ENCODE measurements at places on chromosomes 12 and 14. TPM values are rescaled to one million over a fixed set of nuclear protein-coding genes. Genes with fewer than 3 reads are reported as not detected.

GRCh38 chr14:75318353-75318752 lies 39.7 kb downstream of the FOS start:
- H3K4me1 ChIP-seq = no peaks in the 10 kb centered on the region
- no peak overlapping the region for H3K27ac ChIP-seq
- no peaks in the 10 kb centered on the region for H3K36me3 ChIP-seq
- H3K4me3 ChIP-seq = no peak overlapping the region

GRCh38 chr12:93127582-93128331 lies 198.7 kb upstream of the EEA1 start:
- no peaks in the 10 kb centered on the region for H3K27me3 ChIP-seq
- no peak overlapping the region for H3K27ac ChIP-seq
- peak; percentile 97 for DNase-seq
- H3K4me1 ChIP-seq = no peaks in the 10 kb centered on the region
- H3K4me3 ChIP-seq = no peak overlapping the region

GRCh38 chr12:53998110-53998899 lies 1.7 kb upstream of the HOXC9 start:
- no peaks in the 10 kb centered on the region for H3K4me1 ChIP-seq
- no peak for DNase-seq
- H3K4me3 ChIP-seq = no peak overlapping the region

GRCh38 chr14:22386924-22387775 lies 201.9 kb downstream of the DAD1 start:
- no peak overlapping the region for H3K4me3 ChIP-seq
- no peak overlapping the region for H3K27ac ChIP-seq
- no peaks in the 10 kb centered on the region for H3K4me1 ChIP-seq
- peak; percentile 77 for DNase-seq

GRCh38 chr14:64573109-64573508 lies 23.3 kb downstream of the PPP1R36 start:
- H3K27ac ChIP-seq = no peak overlapping the region
- H3K4me3 ChIP-seq = no peak overlapping the region
- DNase-seq = peak; percentile 50
- peaks cover 5% of the 10 kb centered on the region for H3K4me1 ChIP-seq
- H3K36me3 ChIP-seq = no peaks in the 10 kb centered on the region

DNA sequence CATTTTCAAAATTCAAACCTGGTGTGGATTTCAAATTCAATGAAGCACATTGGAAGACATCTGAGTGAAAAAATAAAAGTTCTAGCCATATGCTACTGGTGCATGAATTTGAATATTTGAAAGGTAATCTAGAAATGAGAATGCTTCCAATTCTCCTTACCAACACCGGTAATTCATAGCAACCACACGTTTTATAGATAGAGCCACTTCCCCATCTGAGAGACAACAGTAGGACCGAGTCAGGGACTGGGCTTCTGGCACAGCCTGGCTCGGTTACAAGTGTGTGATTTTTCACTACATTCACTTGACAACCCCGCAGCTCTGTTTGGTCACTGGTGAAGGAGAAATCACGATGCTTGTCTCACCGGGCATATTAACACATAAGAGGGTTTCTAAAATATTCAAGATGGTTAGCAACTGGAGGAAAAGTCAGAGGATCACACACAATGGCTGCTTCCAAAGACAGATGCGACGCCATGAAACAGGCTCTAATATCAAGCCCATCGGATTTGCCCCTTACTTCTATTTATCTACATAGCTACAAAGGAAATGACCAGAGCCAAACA lies 86.5 kb upstream of the FOXN3 start:
- H3K27me3 ChIP-seq = no peaks in the 10 kb centered on the region
- no peaks in the 10 kb centered on the region for H3K36me3 ChIP-seq
- no peak overlapping the region for H3K27ac ChIP-seq
- peaks cover 15% of the 10 kb centered on the region for H3K4me1 ChIP-seq

DNA sequence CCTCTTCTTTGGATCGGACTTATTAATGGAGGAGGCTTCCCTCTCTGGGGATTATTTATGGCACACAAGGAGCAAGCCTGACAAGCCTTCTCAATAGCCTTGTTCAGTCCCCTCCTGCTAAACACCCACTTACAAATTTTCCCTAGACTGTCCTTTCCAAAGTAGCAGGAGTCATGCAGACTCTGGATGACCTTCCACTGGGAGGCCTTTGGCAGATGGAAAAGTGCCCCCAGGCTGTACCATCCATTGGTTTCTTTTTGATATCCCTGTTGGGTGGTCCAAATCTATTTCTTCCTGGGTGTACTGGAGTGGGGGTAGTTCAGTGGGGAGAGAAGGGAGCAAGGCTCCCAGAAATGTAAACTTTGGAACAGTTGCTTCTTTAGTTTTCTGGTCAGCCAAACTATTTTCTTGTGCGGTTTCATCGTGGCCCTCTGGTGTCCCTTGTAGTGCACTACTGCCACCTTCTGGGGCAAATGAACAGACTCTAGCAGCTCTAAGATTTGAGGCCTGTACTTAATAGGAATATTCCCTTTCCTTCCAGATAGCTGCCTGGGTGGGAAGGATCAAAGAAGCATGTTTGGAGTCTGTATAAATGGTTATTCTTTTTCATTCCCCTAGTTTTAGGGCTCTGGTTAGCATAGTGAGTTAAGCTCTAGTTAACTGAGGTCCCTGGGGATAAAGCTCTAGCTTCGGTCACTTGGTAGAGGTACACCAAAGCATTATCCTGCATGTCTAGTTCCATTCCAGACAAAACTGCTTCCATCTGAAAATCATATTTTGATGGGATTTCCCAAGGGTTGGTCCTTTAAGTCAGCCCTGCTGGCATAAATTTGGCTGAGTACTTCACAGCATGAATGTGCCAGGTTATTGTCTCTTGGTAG lies 409.5 kb downstream of the SLC6A15 start:
- H3K27ac ChIP-seq = no peak overlapping the region
- H3K27me3 ChIP-seq = no peaks in the 10 kb centered on the region
- no peaks in the 10 kb centered on the region for H3K4me1 ChIP-seq
- no peaks in the 10 kb centered on the region for H3K36me3 ChIP-seq

DNA sequence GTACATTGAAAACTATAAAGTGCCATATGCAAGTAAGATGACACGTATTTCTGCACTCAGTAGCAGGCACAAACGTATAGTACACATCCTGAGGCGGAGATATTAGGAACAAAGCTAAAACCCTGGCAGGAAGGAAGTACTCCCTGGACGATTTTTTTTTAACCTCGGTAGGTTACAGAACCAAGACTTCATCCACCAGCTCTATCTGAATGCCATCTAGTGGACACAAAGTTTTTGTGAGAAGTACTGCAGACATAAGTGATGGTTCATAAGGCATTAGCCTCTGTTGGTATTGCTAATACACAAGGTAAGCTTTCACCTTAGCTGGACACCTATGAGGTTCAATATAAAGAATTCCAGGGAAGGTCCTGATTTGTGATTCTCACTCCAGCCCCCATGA lies 83.0 kb upstream of the CCDC196 start:
- no peak overlapping the region for H3K4me3 ChIP-seq
- no peak overlapping the region for H3K27ac ChIP-seq
- H3K36me3 ChIP-seq = no peaks in the 10 kb centered on the region
- DNase-seq = peak; percentile 26
- no peaks in the 10 kb centered on the region for H3K4me1 ChIP-seq

DNA sequence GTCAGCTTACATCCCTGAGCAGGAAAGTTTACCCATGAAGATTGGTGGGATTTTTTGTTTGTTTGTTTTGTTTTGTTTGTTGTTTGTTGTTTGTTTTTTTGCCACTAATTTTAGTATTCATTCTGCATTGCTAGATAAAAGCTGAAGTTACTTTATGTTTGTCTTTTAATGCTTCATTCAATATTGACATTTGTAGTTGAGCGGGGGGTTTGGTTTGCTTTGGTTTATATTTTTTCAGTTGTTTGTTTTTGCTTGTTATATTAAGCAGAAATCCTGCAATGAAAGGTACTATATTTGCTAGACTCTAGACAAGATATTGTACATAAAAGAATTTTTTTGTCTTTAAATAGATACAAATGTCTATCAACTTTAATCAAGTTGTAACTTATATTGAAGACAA lies 37.6 kb downstream of the CD9 start:
- H3K27me3 ChIP-seq = no peaks in the 10 kb centered on the region
- peaks cover 39% of the 10 kb centered on the region for H3K36me3 ChIP-seq
- no peaks in the 10 kb centered on the region for H3K4me1 ChIP-seq
- no peak for DNase-seq
- no peak overlapping the region for H3K4me3 ChIP-seq

GRCh38 chr14:58660407-58660806 lies 22.6 kb downstream of the DACT1 start:
- no peaks in the 10 kb centered on the region for H3K4me1 ChIP-seq
- H3K4me3 ChIP-seq = no peak overlapping the region
- no peak overlapping the region for H3K27ac ChIP-seq
- no peaks in the 10 kb centered on the region for H3K36me3 ChIP-seq

GRCh38 chr12:20006871-20007730 lies 361.2 kb upstream of the PDE3A start:
- no peaks in the 10 kb centered on the region for H3K4me1 ChIP-seq
- no peak for DNase-seq
- no peaks in the 10 kb centered on the region for H3K36me3 ChIP-seq
- H3K4me3 ChIP-seq = no peak overlapping the region
- no peak overlapping the region for H3K27ac ChIP-seq

- no peak overlapping the region for H3K27ac ChIP-seq
- H3K36me3 ChIP-seq = no peaks in the 10 kb centered on the region
- H3K4me3 ChIP-seq = no peak overlapping the region
Observed at GRCh38 chr12:96986883-96987523, 79.9 kb downstream of the NEDD1 start.

GRCh38 chr14:53701108-53701875 lies 255.3 kb downstream of the BMP4 start:
- no peak for DNase-seq
- no peaks in the 10 kb centered on the region for H3K36me3 ChIP-seq
- H3K27ac ChIP-seq = no peak overlapping the region
- H3K4me3 ChIP-seq = no peak overlapping the region
- no peaks in the 10 kb centered on the region for H3K27me3 ChIP-seq
- H3K4me1 ChIP-seq = no peaks in the 10 kb centered on the region

- DNase-seq = peak; percentile 25
- H3K4me3 ChIP-seq = peak overlapping the region; percentile 57
- H3K36me3 ChIP-seq = peaks cover 6% of the 10 kb centered on the region
- no peaks in the 10 kb centered on the region for H3K4me1 ChIP-seq
Observed at GRCh38 chr12:12723149-12723680, 6.0 kb downstream of the CDKN1B start.

GRCh38 chr14:44910821-44911220 lies 50.9 kb downstream of the KLHL28 start:
- H3K4me3 ChIP-seq = no peak overlapping the region
- H3K27me3 ChIP-seq = no peaks in the 10 kb centered on the region
- H3K4me1 ChIP-seq = no peaks in the 10 kb centered on the region
- H3K27ac ChIP-seq = no peak overlapping the region
- H3K36me3 ChIP-seq = no peaks in the 10 kb centered on the region
- no peak for DNase-seq

GRCh38 chr14:54488646-54489317 lies at the start of gene GMFB:
TSS of gene GMFB (minus strand) at chr14:54488980. CDS start at chr14:54488927, 53 bp downstream.
- peaks cover 2% of the 10 kb centered on the region for H3K4me1 ChIP-seq
- H3K27me3 ChIP-seq = no peaks in the 10 kb centered on the region
- peak; percentile 95 for DNase-seq
- H3K27ac ChIP-seq = peak within 1 kb of the TSS; percentile 94

DNA sequence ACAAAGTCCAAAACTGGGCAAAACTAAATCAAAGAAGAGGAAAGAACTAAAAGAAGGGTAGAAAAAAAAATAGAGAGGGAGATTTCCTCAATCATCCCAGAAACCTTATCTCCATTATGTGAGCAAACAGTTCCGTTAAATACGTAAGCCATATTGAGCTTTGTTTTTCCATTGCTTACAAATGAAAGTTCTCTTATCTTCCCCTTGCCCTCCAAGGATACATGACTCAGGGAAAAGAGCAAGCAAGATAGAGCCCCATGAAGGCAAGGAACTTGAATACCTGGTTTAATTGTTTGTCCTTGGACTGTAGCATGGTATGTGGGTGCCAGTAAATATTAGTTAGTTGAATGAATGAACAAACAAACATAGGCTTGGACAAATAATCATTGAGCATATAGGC lies 126.8 kb upstream of the USP15 start:
- no peaks in the 10 kb centered on the region for H3K27me3 ChIP-seq
- no peaks in the 10 kb centered on the region for H3K36me3 ChIP-seq
- no peaks in the 10 kb centered on the region for H3K4me1 ChIP-seq
- no peak for DNase-seq
- no peak overlapping the region for H3K4me3 ChIP-seq

GRCh38 chr12:129651951-129652350 lies 251.9 kb downstream of the TMEM132D start:
- no peak for DNase-seq
- H3K27me3 ChIP-seq = no peaks in the 10 kb centered on the region
- no peak overlapping the region for H3K27ac ChIP-seq
- no peaks in the 10 kb centered on the region for H3K36me3 ChIP-seq
- H3K4me3 ChIP-seq = no peak overlapping the region

DNA sequence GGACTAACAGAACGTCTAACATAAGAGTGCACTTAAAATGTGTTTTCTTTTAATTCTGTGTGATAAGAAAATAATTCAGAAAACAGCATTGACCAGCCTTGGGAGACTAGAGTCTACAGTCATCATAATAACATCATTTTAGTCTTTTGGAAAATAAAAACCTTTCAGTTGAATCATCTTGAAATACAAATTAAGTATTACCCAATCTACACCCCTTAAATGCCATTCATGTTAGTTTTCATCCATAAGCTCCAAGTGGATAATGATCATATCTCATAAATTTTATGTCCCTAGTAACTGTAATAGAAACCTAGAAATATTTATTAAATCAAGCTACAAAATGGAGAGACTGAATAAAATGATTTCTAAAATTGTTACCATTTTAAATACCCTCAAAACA lies 32.4 kb downstream of the EPS8 start:
- peak; percentile 39 for DNase-seq
- H3K4me1 ChIP-seq = peaks cover 15% of the 10 kb centered on the region
- H3K4me3 ChIP-seq = no peak overlapping the region
- H3K36me3 ChIP-seq = no peaks in the 10 kb centered on the region
- H3K27ac ChIP-seq = peak overlapping the region; percentile 68

DNA sequence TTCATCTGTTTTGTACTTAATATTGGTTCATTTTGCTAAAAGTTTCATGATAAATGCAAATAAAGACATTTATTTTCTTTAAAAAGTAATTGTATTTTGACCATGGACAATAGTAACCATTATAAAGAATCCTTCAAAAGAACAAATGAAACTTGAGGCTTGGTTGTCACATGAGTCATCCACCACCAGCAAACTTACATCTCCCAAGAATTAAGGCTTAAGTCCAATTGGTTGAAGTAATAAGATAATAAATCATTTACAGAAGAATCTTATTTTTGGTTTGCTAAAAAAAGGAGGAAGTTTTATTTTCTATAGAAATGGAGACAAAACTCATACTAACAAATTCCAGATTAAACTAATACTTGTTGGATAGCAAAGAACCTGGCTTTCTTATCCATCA lies 84.8 kb upstream of the KITLG start:
- H3K27ac ChIP-seq = no peak overlapping the region
- peak; percentile 74 for DNase-seq
- no peaks in the 10 kb centered on the region for H3K27me3 ChIP-seq
- H3K36me3 ChIP-seq = no peaks in the 10 kb centered on the region

The MYO1H gene
- not detected for total RNA-seq

The SLC7A7 gene
- total RNA-seq = 6.3 TPM

The DEGS2 gene
- 0.26 TPM for total RNA-seq

The CACNA1C gene
- 11.4 TPM for total RNA-seq

The C3AR1 gene
- total RNA-seq = 0.17 TPM

The ART4 gene
- not detected for total RNA-seq

The BIN2 gene
- total RNA-seq = not detected

The NRXN3 gene
- total RNA-seq = 0.51 TPM

The TMEM253 gene
- total RNA-seq = not detected

The COL2A1 gene
- not detected for total RNA-seq

The IGF1 gene
- total RNA-seq = 1.3 TPM

The POTEM gene
- not detected for total RNA-seq
